Activated CD4-positive, alpha-beta memory T cell treated with anti-CD3 and anti-CD28 coated beads, Interleukin-2, amount 10 ng/mL, durations not matched to agents 7 days and 5 days (primary cell): ENCODE measurements at places on chromosomes 3 and 15. TPM values are rescaled to one million over a fixed set of nuclear protein-coding genes. Genes with fewer than 3 reads are reported as not detected.

- H3K27ac ChIP-seq: no peak overlapping the region
- no peak for DNase-seq
- H3K4me3 ChIP-seq: no peak overlapping the region
- H3K36me3 ChIP-seq: no peaks in the 10 kb centered on the region
- H3K4me1 ChIP-seq: no peaks in the 10 kb centered on the region
These were observed 351.4 kb downstream of the CNTN3 start for GRCh38 chr3:74263031-74263430.

The SCN11A gene
- total RNA-seq: not detected

GRCh38 chr3:68403741-68404140 lies 528.6 kb downstream of the TAFA4 start:
- H3K4me1 ChIP-seq: no peaks in the 10 kb centered on the region
- no peak overlapping the region for H3K27ac ChIP-seq
- H3K27me3 ChIP-seq: no peaks in the 10 kb centered on the region
- no peak for DNase-seq
- no peak overlapping the region for H3K4me3 ChIP-seq

- no peak overlapping the region for H3K27ac ChIP-seq
- no peak for DNase-seq
- no peaks in the 10 kb centered on the region for H3K36me3 ChIP-seq
- no peaks in the 10 kb centered on the region for H3K27me3 ChIP-seq
- H3K4me1 ChIP-seq: no peaks in the 10 kb centered on the region
These were observed 372.5 kb upstream of the BCHE start for GRCh38 chr3:166209701-166210100.

GRCh38 chr3:119598410-119599098 lies 869 bp downstream of the PLA1A start:
- peak overlapping the region; percentile 61 for H3K27ac ChIP-seq
- H3K4me3 ChIP-seq: no peak overlapping the region
- no peaks in the 10 kb centered on the region for H3K27me3 ChIP-seq
- H3K4me1 ChIP-seq: peaks cover 48% of the 10 kb centered on the region

- no peak overlapping the region for H3K4me3 ChIP-seq
- H3K27me3 ChIP-seq: no peaks in the 10 kb centered on the region
- H3K4me1 ChIP-seq: peaks cover 30% of the 10 kb centered on the region
- H3K36me3 ChIP-seq: peaks cover 7% of the 10 kb centered on the region
These were observed 178.2 kb upstream of the EOMES start for GRCh38 chr3:27900316-27900715.

GRCh38 chr15:40743921-40744814 lies 10.9 kb downstream of the RMDN3 start:
- H3K36me3 ChIP-seq: peaks cover 48% of the 10 kb centered on the region
- no peaks in the 10 kb centered on the region for H3K27me3 ChIP-seq
- peaks cover 48% of the 10 kb centered on the region for H3K4me1 ChIP-seq
- peak; percentile 85 for DNase-seq
- H3K27ac ChIP-seq: peak overlapping the region; percentile 95

- H3K4me1 ChIP-seq: peaks cover 38% of the 10 kb centered on the region
- no peak overlapping the region for H3K4me3 ChIP-seq
- H3K27ac ChIP-seq: peak overlapping the region; percentile 7
- DNase-seq: no peak
These were observed 21.5 kb downstream of the CNOT10 start for GRCh38 chr3:32706348-32707025.

The LYZL4 gene
- not detected for total RNA-seq

DNA sequence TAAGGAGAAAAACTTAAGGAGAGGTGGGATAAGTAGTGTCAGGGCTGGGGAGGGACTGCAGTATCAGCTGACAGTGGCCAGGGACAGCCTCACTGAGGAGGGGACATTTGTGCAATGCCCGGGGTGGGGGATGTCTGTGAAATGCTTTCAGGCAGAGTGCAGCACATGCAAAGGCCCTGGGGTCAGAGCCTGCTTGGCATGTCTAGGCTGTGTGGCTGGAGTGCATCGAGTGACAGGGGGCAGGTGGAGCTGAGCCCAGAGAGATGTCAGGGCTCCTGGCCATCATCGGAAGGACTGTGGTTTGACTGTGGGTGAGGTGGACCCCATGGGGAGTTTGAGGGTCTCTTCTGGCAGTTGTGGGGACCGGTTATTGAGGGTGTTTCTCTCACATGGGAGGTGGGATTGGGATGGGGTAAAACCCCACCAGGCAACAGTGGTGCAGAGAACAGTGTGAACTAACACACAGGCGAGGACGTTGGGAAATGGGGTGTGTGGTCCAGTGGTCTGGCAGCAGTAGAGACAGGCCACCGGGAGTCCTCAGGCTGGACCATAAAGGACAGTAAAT lies 61.2 kb downstream of the FBLN2 start:
- H3K27ac ChIP-seq: no peak overlapping the region
- no peaks in the 10 kb centered on the region for H3K36me3 ChIP-seq
- no peak for DNase-seq
- H3K4me3 ChIP-seq: no peak overlapping the region
- H3K4me1 ChIP-seq: no peaks in the 10 kb centered on the region
- H3K27me3 ChIP-seq: peaks cover 5% of the 10 kb centered on the region

The SYNM gene
- total RNA-seq: 5.7 TPM

DNA sequence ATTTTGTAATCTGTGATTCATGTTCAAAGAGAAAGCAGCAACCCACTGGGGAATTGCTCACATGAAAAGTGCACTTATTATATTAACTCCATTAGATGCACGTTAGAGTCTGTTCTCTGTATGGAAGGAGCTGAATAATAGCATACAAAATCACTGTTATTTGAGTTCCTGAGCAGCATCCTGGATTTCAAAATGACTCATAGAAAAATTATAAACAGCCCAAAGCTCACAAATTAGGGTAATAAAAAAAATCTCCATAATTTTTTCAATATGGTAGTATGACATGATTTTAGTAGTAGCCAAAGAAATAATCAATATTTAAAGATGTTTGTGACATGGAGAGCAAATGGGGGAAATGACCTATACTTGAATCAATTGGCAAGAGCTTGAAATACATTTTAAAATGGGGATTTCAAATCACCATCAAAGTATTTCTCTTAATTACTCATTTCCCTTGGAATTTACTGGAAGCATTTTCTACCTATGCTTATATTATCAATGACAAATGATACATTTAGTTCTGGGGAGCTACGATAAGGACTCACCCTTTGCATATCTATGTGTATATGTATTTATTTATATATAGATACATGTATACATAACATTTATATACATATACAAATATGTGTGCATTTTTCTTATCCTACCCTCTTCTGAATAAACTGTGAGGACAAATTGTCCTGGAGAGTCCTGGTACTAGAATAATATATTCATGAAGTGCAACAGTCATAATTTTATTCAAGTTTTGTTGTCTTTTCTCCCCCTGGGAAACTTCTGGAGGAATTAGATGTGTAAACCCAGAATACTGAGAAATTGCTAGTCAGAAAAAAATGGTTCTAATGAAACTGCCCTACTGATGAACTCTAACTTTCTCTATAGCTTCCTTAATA lies 116.3 kb downstream of the RPL22L1 start:
- no peaks in the 10 kb centered on the region for H3K36me3 ChIP-seq
- H3K4me3 ChIP-seq: no peak overlapping the region
- no peak for DNase-seq
- peaks cover 21% of the 10 kb centered on the region for H3K27me3 ChIP-seq
- H3K4me1 ChIP-seq: no peaks in the 10 kb centered on the region
- no peak overlapping the region for H3K27ac ChIP-seq

DNA sequence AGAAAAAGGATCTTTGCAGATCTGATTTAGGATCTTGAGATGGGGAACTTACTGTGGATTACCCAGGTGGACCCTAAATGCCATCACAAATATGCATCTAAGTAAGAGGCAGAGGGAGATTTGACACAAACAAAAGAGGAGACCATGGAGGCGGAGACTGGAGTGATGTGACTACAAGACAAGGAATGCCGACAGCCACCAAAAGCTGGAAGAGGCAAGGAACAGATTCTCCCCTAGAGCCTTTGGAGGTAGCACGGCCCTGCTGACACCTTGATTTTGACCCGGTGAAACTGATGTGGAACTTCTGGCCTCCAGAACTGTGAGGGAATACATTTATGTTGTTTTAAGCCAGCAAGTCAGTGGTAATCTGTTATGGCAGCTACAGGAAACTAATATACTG lies 44.0 kb downstream of the GASK1A start:
- peaks cover 7% of the 10 kb centered on the region for H3K27me3 ChIP-seq
- H3K36me3 ChIP-seq: no peaks in the 10 kb centered on the region
- H3K4me3 ChIP-seq: no peak overlapping the region
- H3K4me1 ChIP-seq: peaks cover 23% of the 10 kb centered on the region

The MPI gene
- total RNA-seq: 92.9 TPM

The PPARG gene
- 2.2 TPM for total RNA-seq

DNA sequence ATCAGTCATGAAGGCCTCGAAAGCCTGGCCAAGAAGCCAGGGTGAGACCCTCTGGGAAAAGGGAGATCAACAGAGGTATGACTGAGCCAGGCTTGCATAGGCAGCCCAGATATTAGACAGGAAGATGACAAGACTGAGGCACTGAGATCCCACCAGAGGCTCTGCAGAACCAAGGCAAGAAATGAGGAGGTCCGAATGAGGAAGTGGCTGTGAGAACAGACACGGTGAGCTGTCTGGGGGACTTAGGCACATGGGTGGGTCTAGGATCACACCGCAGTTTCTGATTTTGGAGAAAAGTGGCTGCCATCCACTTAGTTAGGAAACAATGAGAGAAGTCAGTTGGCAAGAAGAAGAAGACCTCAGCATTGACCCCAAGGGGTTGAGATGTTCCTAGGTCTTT lies 31.5 kb upstream of the PRSS50 start:
- no peak for DNase-seq
- H3K36me3 ChIP-seq: no peaks in the 10 kb centered on the region
- no peak overlapping the region for H3K4me3 ChIP-seq
- no peak overlapping the region for H3K27ac ChIP-seq
- no peaks in the 10 kb centered on the region for H3K27me3 ChIP-seq
- H3K4me1 ChIP-seq: no peaks in the 10 kb centered on the region

- H3K4me3 ChIP-seq: no peak overlapping the region
- no peaks in the 10 kb centered on the region for H3K36me3 ChIP-seq
- no peak overlapping the region for H3K27ac ChIP-seq
- H3K4me1 ChIP-seq: peaks cover 44% of the 10 kb centered on the region
- H3K27me3 ChIP-seq: no peaks in the 10 kb centered on the region
These were observed 30.5 kb downstream of the GRK7 start for GRCh38 chr3:141793476-141794260.

GRCh38 chr3:47605652-47606051 lies 27.0 kb upstream of the CSPG5 start:
- no peaks in the 10 kb centered on the region for H3K27me3 ChIP-seq
- H3K4me3 ChIP-seq: no peak overlapping the region
- H3K4me1 ChIP-seq: peaks cover 2% of the 10 kb centered on the region
- H3K27ac ChIP-seq: no peak overlapping the region

GRCh38 chr3:64244011-64244942 lies 19.0 kb upstream of the PRICKLE2 start:
- peaks cover 1% of the 10 kb centered on the region for H3K27me3 ChIP-seq
- H3K36me3 ChIP-seq: no peaks in the 10 kb centered on the region
- no peak overlapping the region for H3K4me3 ChIP-seq

DNA sequence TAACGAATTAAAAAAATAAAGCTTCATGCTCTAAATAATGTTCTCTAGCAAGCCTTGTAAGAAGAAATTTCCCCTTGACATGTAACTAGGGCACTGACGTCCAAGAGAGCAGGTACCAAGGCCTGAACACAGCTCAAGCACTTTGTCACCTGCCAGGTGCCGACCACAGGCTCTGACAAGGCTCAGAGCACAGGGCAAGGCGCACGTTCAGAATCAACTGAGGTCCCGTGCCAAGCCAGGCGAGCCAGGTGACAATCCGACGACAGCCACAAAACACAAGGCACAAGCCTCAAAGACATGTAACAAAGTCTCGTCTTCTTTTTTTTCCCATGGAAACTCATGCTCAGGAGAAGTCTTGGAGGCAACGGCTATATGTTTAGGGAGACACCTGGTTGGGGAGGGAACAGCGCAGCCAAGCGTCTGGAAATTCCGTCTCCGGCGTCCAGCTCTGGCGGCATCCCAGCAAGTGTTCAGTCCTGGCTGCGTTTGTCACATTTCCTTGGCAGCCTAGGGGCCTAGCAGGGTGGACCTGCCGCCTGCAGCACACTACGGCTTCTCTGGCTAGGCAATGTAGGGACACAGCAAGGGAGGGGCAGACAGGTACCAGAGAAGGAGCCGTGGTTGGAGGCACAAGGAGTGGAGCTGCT lies 76.7 kb downstream of the ADAMTS17 start:
- no peak overlapping the region for H3K4me3 ChIP-seq
- H3K27me3 ChIP-seq: no peaks in the 10 kb centered on the region
- no peak overlapping the region for H3K27ac ChIP-seq
- no peaks in the 10 kb centered on the region for H3K4me1 ChIP-seq
- no peak for DNase-seq
